ENCODE measurements at places on chromosomes 6 and 20.
A peak's percentile ranks its signal among the peaks of the same experiment; 100 is the strongest.

DNA sequence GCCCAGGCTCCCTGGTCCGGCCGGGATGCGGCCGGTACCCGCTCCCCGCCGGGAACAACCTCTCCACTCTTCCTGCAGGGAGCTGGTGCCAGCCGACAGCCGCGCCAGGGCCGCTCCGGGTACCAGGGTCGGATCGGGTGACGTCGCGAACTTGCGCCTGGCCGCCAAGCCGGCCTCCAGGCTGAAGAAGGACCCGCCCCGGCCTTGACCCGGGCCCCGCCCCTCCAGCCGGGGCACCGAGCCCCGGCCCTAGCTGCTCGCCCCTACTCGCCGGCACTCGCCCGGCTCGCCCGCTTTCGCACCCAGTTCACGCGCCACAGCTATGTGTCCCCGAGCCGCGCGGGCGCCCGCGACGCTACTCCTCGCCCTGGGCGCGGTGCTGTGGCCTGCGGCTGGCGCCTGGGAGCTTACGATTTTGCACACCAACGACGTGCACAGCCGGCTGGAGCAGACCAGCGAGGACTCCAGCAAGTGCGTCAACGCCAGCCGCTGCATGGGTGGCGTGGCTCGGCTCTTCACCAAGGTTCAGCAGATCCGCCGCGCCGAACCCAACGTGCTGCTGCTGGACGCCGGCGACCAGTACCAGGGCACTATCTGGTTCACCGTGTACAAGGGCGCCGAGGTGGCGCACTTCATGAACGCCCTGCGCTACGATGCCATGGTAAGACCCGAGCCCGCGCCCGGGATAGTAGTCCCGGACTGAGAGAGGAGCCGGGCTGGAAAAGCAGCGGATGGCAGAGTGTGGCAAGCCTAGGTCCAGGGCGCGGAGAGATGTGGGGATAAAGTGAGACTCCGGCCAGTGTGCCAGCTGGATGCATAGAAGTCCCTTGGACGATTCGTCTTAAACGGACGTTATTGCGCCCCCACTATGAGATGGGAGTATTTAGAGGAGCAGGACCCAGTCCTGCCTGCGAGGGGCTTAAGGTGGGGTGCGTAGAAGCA, at the start of gene NT5E:
TSS of gene NT5E (plus strand) at position 266 of the 942 bp plus-strand sequence. CDS start at position 323, 57 bp downstream.
- peak; percentile 70 for DNase-seq

DNA sequence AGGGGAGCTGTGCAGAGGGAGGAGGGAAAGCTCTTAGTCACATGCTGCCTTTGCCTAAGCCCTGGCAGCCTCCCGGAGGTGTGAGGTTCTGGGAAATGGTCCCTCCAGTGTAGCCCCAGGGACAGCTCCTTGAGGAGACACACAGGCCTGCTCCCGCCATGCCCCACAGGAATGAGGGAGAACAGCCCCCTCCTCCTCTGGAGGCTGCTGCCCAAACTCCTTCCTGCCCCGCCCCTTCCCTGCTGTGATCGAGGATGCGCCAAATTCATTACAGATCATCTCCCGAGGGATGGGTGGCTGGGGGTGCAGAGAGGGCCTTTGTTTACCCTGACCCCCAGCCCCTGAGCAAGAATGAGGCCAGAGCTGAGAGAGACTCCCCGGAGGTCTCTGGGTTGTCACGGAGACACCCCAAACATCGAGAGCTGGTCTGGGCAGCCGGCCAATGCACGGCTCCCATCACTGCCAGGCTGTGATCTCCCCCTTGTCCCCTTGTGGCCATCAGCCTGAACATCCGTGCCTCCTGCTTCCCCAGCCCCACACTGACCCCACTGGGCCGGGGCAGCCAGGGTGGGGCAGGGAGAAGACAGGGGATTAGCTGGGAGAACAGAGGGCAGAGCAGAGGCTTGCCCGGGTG, 8.4 kb downstream of the CYP21A2 start:
- peak; percentile 86 for DNase-seq

DNA sequence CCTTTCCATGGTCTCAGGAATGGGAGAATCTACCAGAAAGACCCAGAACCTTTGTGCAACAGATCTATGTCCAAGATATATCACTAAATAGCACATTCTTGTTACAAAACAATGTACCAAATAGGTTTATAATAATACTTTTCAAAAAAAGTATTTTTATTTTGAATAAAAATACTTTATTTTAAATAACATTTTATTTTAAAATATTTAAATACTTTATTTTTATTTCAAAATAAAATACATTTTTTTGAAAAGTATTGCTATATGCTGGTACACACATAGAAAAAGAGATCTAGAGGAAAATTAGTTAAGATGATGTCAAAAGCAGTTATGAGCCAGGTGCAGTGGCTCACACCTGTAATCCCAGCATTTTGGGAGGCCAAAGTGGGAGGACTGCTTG, 16.8 kb upstream of the RALY start:
- no peak for DNase-seq

- no peak for DNase-seq
These were observed 319.6 kb upstream of the POU3F2 start for GRCh38 chr6:98514796-98515195.

DNA sequence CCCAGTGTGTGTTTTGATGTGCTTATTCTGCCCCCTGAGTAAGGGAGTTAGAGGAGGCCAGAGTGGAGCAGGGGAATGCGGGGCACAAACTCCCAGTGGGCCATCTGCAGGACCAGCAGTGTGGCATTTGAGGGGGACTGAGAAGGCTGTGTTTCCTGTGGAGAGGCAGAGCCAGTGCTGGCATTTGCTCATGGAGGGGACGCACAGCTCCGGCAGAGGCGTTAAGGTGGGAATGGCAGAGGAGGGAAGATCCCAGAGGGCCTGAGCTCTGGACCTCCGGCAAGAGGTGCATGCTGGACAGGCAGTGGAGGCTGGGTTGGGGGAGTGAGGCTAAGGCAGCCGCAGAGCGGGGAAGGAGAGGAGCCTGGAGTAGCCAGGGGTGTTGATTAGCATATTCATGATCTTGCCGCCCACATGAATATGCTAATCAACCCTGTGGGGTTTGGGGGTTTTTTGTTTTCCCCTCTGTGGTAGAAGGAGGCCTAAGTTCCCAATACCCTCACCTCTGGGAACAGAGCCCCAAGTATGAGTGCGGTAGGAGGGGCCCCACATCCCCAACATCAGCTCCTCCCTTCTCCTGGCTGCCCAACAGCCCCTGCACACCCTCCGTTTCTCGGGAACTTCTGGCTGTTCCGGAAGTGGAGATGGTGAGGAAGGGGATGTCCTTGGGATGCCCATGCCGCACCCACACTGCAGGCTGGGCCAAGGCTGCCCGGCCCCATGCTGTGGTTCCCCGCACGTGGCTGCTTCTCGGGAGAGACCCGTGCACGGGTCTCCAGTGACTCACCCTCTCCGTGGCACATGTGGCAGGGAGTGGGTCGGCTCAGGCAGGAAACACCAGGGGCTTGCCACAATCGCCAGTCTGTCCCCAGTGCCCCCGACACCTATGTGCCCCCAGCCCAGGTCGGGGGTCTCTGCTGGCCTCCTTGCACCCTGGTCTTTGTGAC, 33.8 kb downstream of the DLGAP4 start:
- no peak for DNase-seq

- DNase-seq = peak; percentile 53
These were observed 129.3 kb downstream of the KLHL32 start for GRCh38 chr6:97053643-97054411.

GRCh38 chr6:42403421-42403820, 48.3 kb downstream of the TRERF1 start:
- DNase-seq = no peak

DNA sequence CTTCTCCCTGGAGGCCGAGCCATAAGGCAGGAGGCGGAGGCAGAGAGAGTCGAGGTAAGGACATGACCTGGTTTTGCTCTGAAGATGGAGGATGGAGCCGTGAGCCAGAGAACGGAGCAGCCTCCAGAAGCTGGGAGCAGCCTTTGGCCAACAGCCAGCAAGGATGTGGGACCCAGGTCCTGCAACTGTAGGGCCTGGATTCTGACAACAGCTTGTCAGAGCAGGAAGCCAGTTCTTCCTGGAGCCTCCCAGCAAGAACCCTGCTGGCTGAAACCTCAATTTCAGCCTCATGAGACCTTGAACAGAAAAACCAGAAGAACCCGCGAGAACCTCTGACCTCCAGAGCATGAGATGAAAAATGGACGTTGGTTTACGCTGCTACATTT, 13.4 kb upstream of the MRGBP start:
- no peak for DNase-seq

DNA sequence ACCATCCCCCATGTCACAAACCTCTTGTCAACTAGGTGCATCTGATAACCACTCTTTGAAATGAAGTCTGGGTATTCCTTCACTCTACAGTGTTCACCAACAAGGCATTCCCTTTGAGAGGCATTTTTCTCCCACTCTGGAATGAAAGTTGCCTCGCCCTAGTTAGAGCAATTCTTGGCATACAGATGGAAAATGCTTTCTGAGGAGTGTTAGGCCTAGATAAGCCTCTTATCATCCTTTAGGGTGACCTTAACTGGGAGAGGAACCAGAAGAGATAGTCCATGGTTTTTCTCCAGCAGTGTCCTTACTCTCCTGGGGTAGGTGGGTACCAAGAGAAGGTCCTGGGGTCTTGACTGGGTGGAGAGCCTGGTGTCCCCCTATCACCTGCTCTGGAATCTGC, 14.8 kb downstream of the CLIC5 start:
- no peak for DNase-seq

DNA sequence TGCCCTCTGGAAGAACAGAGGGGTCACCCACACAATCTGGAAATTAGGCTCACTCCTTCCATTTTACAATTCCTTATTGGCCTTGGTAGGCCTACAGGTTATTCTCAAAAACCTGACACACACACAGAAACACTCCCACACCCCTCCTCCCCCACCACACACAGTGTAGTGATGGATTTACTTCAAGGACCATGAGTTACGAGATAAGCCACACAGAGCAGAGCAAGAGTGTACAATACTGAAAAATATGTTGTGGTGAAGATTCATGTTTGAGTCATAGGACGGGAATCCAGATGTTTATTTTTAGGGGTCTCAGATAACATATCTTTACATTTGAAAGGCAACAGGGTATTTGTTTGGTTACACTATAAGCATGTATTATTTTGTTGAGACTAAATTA, 291.9 kb downstream of the PLCB1 start:
- peak; percentile 61 for DNase-seq

DNA sequence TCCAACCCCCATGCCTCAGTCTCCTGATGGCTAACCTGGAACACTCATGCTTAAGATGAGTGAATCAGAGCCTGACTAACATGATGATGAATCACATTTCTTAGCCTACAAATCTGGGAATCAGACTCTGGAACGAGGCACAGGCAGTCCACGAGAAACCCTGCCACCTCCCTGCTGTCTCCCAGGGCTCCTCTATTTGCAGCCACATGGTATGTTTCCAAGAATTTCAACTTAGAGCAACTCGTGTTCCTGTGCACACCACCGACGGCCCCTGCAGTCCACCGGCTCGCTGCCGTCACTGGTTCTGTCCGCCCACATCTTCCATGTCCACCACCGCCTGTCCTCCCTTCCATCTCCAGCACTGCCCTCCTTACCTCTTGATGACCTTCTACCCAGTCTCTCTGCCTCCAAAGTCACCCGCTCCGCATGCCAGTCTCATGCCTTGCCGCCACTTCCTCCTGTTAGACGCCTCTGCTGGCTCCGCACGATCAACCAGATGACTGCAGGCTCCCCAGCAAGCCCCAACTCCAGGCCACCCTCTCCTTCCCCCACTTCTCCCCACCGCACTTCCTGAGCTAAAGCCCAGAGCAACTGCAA, 87.6 kb downstream of the AGPAT4 start:
- no peak for DNase-seq

GRCh38 chr6:98931696-98932095, 16.1 kb downstream of the FBXL4 start:
- peak; percentile 94 for DNase-seq

GRCh38 chr20:38450412-38450975, 15.4 kb upstream of the SNHG17 start:
- no peak for DNase-seq

DNA sequence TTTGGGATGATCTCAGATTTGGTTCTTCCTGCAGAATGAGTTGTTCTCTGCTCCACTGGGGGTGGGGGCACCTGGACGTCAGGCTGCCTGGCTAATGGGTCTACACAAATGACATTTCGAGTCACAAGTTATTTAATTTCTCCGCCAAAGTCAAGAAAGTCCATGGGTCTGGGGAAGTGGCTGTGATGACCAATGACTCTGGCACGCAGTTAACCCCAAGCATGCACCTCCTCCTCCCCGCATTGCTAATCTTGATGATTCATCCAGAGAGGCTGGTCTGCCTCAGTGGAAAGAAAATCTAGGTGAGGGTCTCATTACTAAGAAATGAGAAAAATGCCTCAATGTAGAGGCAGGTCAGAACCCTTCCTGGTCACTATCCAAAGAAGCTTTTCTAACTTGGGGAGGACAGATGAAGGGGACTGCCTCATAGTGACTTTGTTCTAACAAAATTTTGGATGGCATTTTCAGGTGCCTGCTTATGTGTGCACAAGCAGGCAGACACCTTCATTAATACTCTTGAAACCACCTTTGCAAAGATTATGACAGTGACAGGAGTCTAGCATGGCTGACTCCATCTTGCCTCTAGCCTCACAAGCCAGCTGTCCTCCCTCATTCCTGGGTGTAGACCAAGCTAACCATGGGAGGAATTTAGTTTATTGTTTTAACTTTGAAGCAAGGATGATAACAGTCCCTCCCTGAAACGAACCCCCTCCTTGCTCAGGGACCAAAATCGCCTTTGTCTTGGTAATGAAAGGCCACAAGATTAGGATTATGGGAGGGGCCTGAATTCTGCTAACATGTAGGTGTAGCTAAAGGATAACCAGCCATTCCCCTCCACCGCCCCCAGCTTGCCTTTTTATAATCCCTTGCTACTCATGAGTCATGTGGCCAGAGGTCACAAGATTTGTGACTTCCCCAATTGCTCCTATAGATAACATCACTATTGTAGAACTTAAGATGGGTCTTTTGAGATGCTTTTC, 98.6 kb upstream of the MRPS10 start:
- no peak for DNase-seq

DNA sequence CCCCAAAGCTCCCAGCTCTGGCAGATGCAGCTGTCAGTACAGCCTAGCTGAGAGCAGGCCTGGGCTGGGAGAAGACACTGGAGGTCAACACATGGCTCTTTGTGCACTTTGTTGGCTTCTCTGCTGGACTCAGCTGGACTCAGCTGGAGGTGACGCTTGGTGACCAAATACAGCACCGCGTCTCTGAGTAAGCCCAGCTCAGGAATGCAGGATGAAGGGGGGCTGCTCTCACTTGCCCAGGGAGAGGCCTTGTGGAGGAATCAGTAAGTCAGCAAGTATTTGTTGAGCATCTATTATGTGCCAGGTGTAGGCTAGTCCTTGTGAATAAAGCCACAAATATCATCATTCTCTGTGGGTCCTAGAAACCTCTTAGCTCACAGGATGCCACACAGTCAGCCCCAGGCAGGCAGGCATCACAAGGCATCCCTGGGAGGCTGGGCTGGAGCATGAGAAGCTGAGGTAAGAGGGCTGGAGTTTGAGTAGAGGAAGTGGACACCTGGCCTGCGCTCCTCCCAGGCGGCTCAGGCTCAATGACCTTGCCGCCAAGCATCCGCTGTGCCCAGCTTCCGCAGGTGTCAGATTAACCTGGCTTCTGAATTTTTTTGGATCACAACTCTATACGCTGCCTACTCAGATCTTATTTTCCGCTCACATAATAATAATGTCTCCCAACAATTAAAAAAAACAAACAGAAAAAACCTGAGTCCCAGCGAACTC, 95.4 kb downstream of the TMEM170B start:
- DNase-seq = no peak

- no peak for DNase-seq
These were observed 437.7 kb downstream of the ADGRB3 start for GRCh38 chr6:69072796-69073195.
